ENCODE measurements at places on chromosomes 6 and 20. TPM values are rescaled to one million over a fixed set of nuclear protein-coding genes. Genes with fewer than 3 reads are reported as not detected.

GRCh38 chr6:54135665-54136369 lies 24.6 kb downstream of the MLIP start:
- peak; percentile 6 for DNase-seq

GRCh38 chr6:137677709-137678108 lies 183.5 kb upstream of the OLIG3 start:
- DNase-seq = no peak

GRCh38 chr6:148547110-148547509 lies 199.7 kb upstream of the UST start:
- DNase-seq = no peak

- DNase-seq = no peak
Observed at GRCh38 chr20:10428008-10428407, 6.0 kb downstream of the MKKS start.

DNA sequence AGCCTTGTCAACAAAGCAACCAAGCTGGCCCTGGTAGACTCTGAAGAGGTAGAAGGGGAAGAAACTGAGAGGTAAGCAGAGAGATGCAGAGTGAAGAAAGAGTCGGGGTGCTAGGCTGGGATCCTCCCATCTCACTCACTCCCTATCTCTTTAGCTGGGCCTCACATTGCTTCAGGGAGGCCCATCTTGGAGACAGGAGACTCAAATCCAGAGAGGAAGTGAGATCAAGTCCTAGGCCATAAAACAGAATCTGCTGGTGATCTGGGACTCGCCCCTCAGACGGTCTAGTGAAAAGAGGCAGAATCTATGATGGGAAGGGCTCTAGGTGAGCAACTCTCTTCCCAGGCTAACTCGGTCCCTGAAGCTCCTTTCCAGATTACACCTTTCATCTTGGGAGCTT lies 659 bp upstream of the GUCA1B start:
- no peak for DNase-seq

GRCh38 chr6:78883651-78884050 lies 16.3 kb downstream of the IRAK1BP1 start:
- peak; percentile 72 for DNase-seq

DNA sequence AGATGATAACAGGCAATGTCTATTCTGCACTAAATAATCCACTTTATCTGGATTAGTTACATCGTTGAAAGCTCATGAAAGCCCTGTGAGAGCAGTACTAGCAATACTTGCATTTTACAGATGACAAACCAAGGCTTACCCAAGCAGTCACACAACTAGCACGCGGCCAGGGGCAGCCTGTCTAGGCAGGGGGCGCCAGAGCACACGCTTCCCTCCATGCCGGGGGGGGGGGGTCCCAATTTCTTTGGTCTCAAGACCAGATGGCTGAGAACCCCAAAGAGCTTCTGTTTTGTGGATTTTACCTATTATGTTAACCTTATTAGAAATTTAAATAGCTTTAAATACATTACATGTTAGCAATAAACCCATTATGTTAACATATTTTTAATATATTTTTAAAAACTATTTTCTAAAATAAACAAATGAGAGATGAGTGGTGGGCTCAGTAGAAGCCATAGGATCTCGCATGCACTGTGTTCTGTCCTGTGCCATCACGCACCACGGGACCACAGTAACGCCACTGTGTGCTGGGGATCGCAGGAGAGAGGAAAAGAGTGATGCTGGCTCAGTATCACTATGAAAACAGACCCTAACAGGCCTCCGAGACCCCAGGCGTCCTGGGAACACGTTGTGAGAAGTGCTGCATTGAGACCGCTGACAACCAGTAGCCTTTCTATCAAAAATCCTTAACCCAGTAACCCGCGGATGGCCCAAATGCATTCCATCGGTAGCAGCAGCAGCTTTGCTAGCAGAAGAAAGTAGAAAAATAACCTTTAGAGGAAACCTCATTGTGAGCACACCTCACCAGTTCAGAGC lies 5.3 kb upstream of the PRR18 start:
- no peak for DNase-seq

- no peak for DNase-seq
Observed at GRCh38 chr6:170130201-170130621, 160.7 kb downstream of the DLL1 start.

GRCh38 chr6:56951049-56951831 lies 3.7 kb upstream of the BEND6 start:
- no peak for DNase-seq

DNA sequence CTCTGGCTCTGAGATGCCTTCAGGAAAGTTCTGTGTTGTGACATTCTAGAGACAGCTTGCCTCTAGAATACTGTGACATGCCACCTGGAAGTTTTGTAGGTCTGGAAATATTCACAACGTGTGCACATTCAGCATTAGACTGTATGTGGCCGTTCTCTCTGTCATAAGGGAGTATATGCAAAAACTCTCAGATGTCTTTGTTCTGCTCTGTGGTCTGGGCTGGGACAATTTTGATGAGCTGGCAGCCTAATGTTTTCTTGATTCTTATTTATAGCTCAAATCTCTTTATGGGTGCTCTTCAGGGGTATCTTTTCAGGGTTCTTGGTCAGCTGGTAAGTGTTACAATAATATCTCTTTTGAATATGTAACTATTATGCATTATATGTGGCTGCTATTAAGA lies 355.1 kb downstream of the PAX1 start:
- no peak for DNase-seq

DNA sequence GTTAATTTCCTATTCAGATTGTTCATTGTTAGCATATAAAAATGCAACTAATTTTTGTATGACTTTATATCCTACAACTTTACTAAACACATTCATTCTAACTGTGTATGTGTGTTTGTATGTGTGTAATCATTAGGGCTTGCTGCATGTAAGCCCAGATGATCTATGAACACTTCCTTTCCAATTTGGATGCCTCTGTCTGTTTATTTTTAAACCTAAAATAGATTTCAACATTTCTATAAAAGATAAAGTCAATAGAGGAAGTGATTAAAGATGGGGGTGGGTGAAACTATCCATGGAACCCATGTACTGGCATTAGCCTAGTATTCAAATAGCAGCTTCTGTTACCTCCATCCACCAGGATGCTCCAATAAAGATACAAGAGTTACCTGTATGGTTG lies 15.7 kb upstream of the AKAP12 start:
- DNase-seq = no peak

DNA sequence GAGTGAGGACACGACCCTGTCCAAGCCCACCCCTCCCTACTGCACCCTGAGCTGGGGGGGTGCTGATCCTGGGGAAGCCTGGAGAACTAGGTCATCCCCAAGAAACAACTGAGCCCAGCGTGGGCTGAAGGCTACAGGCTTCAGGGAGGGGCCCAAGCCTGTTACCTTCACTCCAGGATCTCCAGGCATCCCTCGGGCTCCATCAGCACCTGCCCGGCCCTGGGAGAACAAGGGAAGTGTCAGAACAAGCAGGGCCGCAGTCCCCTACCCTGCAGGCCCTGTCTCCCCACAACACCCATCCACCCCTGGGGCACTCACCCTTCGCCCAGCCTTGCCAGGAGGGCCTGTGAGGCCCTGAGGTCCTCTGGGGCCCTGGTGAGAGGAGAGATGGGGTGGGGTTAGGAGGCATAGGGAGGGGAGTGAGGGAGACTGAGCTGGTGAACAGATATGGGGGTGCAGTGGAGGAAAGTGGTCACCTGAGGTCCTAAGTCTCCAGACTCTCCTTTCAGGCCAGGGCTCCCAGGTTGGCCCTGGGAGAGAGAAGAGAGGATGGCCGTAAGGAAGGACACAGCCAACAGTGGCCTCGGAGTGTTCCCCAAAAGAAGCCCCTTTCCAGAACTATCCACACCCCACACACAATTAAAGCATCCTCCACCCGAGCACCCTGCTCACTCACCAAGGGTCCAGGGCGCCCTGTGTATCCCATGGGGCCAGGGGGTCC lies 13.4 kb downstream of the COL11A2 start:
- DNase-seq = no peak

- no peak for DNase-seq
Observed at GRCh38 chr6:135281227-135281626, 100.1 kb downstream of the MYB start.

GRCh38 chr6:17473554-17473953 lies 80.2 kb downstream of the CAP2 start:
- DNase-seq = no peak

GRCh38 chr6:153058291-153058690 lies 55.8 kb upstream of the MTRF1L start:
- DNase-seq = peak; percentile 78

DNA sequence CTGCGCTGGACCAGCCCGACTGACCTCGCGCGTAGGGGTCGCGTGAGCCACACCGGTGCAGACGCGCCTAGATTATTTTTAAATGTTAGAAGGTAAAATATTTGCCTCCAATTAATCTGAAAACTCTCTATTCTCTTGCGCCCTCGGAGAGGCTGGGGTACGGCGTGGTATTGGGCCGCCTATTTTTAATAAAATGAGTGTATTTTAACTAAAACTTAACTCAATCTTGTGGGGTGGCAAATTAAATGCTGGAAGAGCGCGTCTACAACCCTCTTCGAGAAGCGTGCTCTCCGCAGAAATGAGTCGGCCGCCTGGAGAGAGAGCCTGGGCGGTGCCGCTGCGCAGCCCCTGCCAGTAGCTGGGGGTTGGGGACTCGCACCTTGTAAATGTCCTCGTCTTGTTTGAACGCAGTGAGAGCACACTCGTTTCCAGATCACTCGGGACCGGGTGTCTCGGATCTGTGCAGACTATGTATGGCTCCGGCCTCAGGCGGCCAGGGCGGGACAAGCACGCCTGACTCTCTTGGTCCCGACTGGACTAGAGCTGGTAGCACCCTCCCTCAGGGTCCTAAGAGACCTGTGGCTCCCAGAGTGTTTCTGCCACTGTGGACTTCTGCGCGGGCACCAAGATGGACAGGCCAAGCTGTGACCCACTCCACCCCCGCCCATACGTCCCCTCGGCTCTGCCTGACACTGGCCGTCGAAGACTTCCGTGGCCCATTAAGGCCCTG lies 2.0 kb upstream of the MAFB start:
- no peak for DNase-seq

DNA sequence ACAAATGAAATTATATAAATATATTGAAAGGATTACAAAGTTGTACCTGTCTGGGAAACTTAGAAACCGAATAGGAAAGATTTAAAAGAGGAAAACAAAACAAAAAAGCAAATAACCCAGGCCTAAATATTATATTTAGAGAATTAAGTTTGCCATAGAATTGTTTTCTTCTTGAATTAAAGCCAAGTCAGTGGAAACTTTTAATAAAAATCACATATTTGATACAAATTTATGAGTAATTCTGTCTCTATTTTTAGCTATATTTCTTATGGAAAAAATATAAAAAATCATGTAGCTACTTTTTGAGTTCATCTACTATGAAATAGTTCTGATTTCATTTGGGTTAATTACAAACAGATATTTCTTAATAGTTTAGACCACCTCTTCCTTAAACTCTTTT lies 470.2 kb upstream of the HSF2 start:
- no peak for DNase-seq

- no peak for DNase-seq
Observed at GRCh38 chr6:114810468-114810867, 467.6 kb upstream of the HS3ST5 start.

DNA sequence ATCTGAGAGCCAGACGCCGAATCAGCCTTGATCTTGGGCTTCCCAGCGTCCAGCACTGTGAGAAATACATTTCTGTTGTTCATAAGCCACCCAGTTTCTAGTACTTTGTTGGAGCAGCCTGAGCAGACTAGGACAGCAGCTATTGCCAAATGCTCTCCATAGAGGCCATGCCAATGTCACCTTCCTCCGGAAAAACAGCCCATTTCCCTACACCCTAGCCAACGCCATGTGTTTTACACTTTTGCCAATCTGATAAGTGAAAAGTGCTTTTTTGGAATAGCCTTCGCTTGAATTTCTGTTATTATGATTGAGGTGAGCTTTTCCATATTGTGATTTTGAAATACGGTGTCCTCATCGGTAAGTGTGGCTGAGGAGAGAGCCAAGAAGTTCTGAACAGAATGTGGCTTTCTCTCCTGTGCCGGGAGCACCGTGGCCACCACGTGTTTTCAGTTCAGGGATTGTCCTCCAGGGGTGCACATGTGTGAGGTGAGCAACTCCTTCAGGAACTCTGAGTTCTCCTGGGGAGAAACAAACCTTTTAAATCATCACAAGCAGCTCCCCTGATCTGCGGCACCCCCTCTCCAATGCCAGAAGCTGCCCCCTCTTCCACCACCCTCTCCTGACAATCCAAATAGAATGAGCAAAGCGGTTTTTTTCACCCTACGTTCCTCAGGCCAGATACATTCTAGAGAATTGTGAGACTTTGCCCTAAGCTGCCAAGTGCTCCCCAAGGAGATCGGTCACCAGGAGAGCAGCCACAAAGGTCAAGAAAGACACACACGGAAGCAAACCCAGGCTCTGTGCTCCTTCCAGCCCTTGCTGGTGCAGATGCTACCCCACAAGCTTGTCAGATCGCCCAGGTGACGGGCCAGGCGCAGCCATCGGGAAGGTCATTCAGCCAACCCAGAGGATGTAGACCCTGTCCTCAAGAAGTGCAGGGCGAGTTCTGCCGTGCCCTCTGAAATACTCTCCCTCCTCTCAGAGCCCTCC lies 36.0 kb downstream of the TAF8 start:
- no peak for DNase-seq

DNA sequence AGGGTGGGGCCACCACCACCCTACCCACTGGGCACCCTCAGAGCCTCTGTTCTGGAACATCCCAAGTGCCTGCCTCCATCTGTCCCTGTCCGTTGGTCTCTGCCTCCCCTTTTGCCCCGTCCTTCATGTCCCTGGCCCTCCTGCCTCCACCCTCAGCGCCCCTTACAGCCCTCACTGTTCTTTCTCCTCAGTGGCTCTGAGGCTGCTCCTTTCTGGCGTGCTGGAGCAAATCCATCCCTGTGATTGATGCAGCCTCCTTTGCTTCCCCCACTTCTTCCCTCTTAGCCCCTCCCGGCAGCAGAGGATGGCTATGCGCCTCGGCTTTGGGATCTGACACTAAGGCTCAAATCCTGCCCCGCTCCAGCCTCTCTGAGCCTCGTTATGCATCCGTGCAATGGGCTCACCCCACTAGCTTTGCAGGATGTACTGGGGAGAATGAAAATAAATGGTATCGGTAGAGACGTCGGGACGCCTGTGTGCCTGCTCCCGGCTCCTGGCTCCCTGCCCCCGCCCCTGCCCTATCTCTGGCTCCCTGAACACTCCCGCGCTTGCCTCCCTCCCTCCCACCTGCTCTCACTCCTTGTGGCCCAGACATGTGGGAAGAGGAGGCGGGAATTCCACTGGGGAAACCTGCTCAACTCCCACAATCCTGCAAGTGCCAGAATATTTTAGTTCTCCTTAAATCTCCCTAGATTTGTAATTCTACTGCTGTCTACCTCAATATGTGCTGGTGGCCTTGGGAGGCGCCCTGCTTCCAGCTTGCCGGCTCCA lies 13.1 kb downstream of the VSTM2L start:
- no peak for DNase-seq

Gene SLC12A5
- 2.4 TPM for total RNA-seq

Gene ANKEF1
- 7.2 TPM for total RNA-seq

Gene TAP2
- 41.8 TPM for total RNA-seq

Gene CDSN
- 0.29 TPM for total RNA-seq

Gene PRR18
- total RNA-seq = 0.50 TPM

Gene MTHFD1L
- total RNA-seq = 77.7 TPM

Gene WFDC5
- 0.78 TPM for total RNA-seq

Gene STAU1
- total RNA-seq = 85.7 TPM

Gene COL12A1
- 192 TPM for total RNA-seq

Gene MDFI
- 137 TPM for total RNA-seq

Gene FGD2
- not detected for total RNA-seq

Gene TPX2
- total RNA-seq = 9.5 TPM

Gene AIG1
- total RNA-seq = 113 TPM

Gene SNPH
- total RNA-seq = 7.6 TPM

Gene TMEM217
- 4.2 TPM for total RNA-seq

Gene BAK1
- total RNA-seq = 72.2 TPM

Data from mammary epithelial cell (primary cell).